Naive thymus-derived CD4-positive, alpha-beta T cell (primary cell): ENCODE measurements at places on chromosomes 11 and 22. TPM values are rescaled to one million over a fixed set of nuclear protein-coding genes. Genes with fewer than 3 reads are reported as not detected.

- no peaks in the 10 kb centered on the region for H3K4me1 ChIP-seq
- H3K36me3 ChIP-seq: no peaks in the 10 kb centered on the region
- H3K27ac ChIP-seq: no peak overlapping the region
- H3K4me3 ChIP-seq: no peak overlapping the region
- peak; percentile 47 for DNase-seq
Measured at GRCh38 chr11:32052215-32052614, 38.7 kb upstream of the RCN1 start.

DNA sequence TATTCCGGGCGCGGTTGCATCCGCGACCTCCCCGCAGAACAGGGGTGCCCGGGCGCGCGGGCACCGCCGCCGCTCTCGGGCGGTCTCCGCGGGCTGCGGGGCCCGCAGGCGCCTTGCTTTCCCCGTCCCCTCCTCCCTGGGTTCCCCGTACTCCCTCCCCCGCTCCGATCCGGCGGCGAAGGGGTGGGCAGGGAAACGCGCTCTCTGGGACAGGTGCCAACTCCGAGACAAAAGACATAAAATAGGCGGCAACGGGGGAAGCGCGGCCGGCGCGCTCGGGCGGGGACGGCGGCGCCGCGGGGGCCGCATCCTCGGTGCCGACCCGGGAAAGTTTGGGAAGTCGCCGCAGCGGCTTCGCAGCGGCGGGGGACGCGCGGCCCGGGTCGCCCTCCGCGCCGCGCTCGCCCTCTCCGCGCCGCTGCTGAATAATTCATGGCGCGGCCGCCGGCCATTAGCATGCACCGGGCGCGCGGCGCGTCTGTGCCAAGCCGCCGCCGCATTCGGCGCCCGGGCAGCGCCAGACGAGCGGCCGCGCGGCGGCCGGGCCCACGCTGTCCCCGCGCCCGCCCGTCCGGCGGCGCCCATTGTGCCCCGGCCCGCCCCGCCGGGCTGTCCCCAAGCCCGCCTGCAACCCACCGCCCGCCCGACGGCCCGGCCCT is 78.7 kb upstream of the PPARA start:
- H3K36me3 ChIP-seq: no peaks in the 10 kb centered on the region
- peak overlapping the region; percentile 66 for H3K4me3 ChIP-seq
- H3K27ac ChIP-seq: peak overlapping the region; percentile 69
- H3K4me1 ChIP-seq: no peaks in the 10 kb centered on the region
- peak; percentile 71 for DNase-seq

DNA sequence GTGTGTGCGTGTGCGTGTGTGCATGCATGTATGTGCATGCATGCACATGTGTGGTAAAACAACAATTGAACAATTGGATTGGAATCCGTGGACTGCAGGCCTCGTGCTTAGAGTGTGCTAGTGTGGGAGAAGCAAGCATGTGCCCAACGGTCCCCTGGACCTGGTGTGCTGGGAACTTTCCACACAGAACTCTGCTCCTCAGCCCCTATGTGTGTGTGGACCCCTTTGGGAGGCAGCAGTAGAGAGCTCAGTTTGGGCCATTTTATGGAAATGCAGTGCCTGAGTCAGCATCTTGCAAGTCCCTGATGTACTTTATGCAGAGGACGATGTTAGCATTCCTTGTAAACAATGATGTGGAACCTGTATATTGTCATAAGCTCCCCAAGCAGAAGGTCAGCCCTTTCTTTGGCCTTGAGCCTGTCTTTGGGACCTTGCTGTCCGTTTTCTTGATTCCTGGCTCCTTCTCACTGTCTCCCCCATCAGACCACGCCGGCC is 167.3 kb downstream of the TBC1D22A start:
- no peak for DNase-seq
- no peaks in the 10 kb centered on the region for H3K4me1 ChIP-seq
- no peak overlapping the region for H3K27ac ChIP-seq
- no peaks in the 10 kb centered on the region for H3K27me3 ChIP-seq

DNA sequence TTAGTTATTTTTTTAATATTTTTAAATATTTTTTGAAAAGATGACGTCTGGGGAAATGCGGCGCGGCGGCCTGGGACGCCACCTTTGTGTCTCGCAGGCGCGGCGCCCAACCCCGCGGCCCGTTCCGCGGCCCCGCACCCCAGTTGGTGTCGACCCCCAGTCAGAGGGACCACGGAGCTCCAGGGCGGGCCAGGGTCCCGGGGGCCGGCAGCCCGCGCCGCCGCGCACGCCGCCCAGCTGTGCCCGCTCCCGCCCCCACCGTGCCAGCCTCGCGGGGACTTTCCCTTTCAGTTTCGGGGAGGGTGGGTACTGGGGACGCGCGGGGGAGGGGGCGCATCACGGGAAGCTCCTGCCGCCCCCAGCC is 1.6 kb downstream of the CCND1 start:
- H3K27ac ChIP-seq: peak overlapping the region; percentile 48
- H3K36me3 ChIP-seq: no peaks in the 10 kb centered on the region
- peaks cover 9% of the 10 kb centered on the region for H3K27me3 ChIP-seq
- H3K4me1 ChIP-seq: peaks cover 3% of the 10 kb centered on the region
- H3K4me3 ChIP-seq: peak overlapping the region; percentile 61

GRCh38 chr22:26479792-26480610 is 3.6 kb downstream of the HPS4 start:
- peak overlapping the region; percentile 25 for H3K27ac ChIP-seq
- H3K27me3 ChIP-seq: no peaks in the 10 kb centered on the region
- peaks cover 14% of the 10 kb centered on the region for H3K4me1 ChIP-seq
- DNase-seq: no peak
- peaks cover 23% of the 10 kb centered on the region for H3K36me3 ChIP-seq

DNA sequence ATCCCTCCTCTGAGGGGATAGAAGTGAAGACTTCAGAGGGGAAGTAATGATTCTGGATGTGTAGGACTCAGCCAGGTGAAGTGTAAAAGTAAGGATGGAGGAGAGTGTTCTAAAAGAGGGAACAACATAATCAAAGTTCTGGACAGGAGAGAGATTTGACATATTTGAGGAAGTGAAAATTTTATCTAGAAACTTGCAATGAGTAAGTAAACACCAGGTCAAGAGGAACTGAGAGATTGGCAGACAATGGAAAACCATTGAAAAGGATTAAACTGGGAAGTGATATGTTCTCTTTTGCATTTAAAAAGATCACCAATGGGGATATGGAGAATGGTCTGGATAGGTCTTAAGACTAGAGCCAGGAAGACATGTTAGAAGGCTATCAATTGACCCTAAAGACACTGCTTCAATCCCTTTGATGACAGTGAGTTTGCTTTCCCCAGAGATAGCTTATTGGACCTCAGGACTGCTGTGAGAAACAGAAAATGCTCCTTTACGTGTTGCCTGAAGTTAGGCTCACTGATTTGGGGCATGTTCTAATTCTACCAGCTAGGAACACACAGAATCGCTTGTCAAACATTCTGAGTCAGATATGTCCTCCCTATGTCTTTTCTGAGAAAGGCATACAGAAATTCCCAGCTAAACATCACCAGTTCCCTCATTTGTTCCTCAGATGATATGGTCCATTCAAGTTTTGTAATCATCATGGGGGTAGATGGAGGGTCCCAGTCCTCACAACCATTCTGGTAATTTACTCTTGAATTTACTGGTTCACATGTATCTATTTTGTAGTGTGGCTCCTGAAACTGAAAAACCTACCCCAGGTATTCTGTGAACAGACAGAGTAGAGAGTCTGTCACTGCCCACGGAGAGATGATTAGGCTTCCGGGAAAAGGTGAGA is 144.9 kb downstream of the MAML2 start:
- H3K27me3 ChIP-seq: no peaks in the 10 kb centered on the region
- H3K4me1 ChIP-seq: peaks cover 25% of the 10 kb centered on the region
- no peaks in the 10 kb centered on the region for H3K36me3 ChIP-seq
- DNase-seq: no peak
- H3K4me3 ChIP-seq: no peak overlapping the region

- H3K36me3 ChIP-seq: no peaks in the 10 kb centered on the region
- H3K27me3 ChIP-seq: no peaks in the 10 kb centered on the region
- H3K4me1 ChIP-seq: no peaks in the 10 kb centered on the region
- no peak overlapping the region for H3K4me3 ChIP-seq
Measured at GRCh38 chr11:28524098-28524497, 415.9 kb downstream of the METTL15 start.

OR10W1 gene
- not detected for polyA plus RNA-seq

LIN7C gene
- polyA plus RNA-seq: 12.9 TPM

FXYD6 gene
- polyA plus RNA-seq: not detected

GRIA4 gene
- not detected for polyA plus RNA-seq
